ENCODE measurements at places on chromosomes 4 and X. TPM values are rescaled to one million over a fixed set of nuclear protein-coding genes. Genes with fewer than 3 reads are reported as not detected.

Gene ITGB1BP2
- total RNA-seq: 1.0 TPM

Gene CXCL13
- not detected for total RNA-seq

Gene MMRN1
- not detected for total RNA-seq

Gene INTU
- 6.3 TPM for total RNA-seq

Gene RAB41
- total RNA-seq: not detected

Gene SH3BGRL
- 61.0 TPM for total RNA-seq

Gene ADAMTS3
- 5.1 TPM for total RNA-seq

Gene ETNPPL
- total RNA-seq: not detected

Gene SCML1
- 10.3 TPM for total RNA-seq

Gene BCORL1
- total RNA-seq: 4.2 TPM

Gene EIF2S3
- total RNA-seq: 217 TPM

Gene CCKAR
- total RNA-seq: 25.2 TPM

Gene MAP7D2
- under 0.01 TPM for total RNA-seq

Gene CT45A3
- total RNA-seq: not detected

Gene SPANXB1
- total RNA-seq: not detected

Gene APOO
- 7.1 TPM for total RNA-seq

Gene PRIMPOL
- 14.6 TPM for total RNA-seq

Gene ETDA
- total RNA-seq: not detected

Gene MAGEA4
- not detected for total RNA-seq

Gene DKK2
- 1.8 TPM for total RNA-seq

Gene NAT8L
- 0.17 TPM for total RNA-seq

Gene RHOXF1
- total RNA-seq: not detected

Gene TRIM60
- not detected for total RNA-seq

Gene DRD5
- not detected for total RNA-seq

Gene RAB40AL
- 0.73 TPM for total RNA-seq

Gene MAP3K15
- total RNA-seq: under 0.01 TPM

Gene ADGRG4
- under 0.01 TPM for total RNA-seq

Gene DUSP9
- total RNA-seq: under 0.01 TPM

Gene CDKL2
- total RNA-seq: 1.3 TPM

Gene CCDC110
- total RNA-seq: 2.5 TPM

Gene VMA21
- 44.7 TPM for total RNA-seq

Gene GRIA3
- 3.3 TPM for total RNA-seq

Gene PF4V1
- 0.58 TPM for total RNA-seq

Gene LAMP2
- total RNA-seq: 188 TPM

Gene COL4A5
- 42.5 TPM for total RNA-seq

Gene XG
- total RNA-seq: 13.4 TPM

Gene BEND2
- not detected for total RNA-seq

Gene HOPX
- total RNA-seq: 12.9 TPM

Gene JAKMIP1
- not detected for total RNA-seq

Gene SEC24D
- 97.4 TPM for total RNA-seq

Gene KCTD8
- total RNA-seq: under 0.01 TPM

Gene F11
- total RNA-seq: not detected

Measured in smooth muscle cell of trachea (primary cell).